EL (cell line): ENCODE measurements at places on chromosomes 4 and X.
A peak's percentile ranks its signal among the peaks of the same experiment; 100 is the strongest.

- no peak for DNase-seq
Measured at GRCh38 chr4:48187813-48188212, 53.8 kb upstream of the TXK start.

DNA sequence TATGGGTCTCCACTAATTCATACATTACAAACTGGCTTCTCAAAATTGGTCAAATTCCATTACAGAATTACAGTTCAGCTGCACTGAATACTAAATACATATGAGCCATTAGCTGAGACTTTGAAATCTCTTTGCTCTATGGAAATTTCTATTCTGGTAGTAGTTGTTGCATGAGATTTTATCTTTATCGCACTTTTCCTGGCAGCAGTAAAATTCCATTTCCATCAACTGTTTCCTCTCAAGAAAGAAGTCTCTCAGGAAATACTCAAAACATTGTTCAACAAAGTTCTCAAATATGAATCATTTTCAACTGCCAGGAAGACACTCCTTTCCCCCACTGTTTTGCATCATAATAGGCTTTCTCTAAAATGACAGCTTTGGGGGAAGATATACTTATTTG lies 51.3 kb downstream of the ATP11C start:
- DNase-seq, result peak; percentile 62

- no peak for DNase-seq
Measured at GRCh38 chrX:13366698-13367097, 46.8 kb upstream of the ATXN3L start.

DNA sequence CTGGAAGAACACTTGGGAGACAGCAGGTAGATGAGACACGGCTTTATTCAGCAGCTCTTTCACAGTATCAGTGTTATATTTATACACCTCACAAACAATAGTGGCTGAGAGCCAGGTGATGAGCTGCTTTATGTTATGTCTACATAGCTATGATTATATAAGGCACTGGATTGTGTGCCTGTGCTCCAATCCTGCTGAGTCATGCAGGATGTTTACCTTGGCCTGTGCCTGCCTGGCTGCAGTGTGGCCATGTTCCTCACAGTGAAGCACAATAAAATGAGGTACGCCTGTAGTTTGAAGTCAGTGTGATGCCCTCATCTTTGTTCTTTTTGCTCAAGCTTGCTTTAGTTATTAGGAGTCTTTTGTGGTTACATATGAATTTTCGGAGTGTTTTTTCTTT lies 31.3 kb downstream of the CXCL13 start:
- peak; percentile 53 for DNase-seq

- peak; percentile 21 for DNase-seq
Measured at GRCh38 chr4:98166025-98166730, 22.9 kb upstream of the STPG2 start.

DNA sequence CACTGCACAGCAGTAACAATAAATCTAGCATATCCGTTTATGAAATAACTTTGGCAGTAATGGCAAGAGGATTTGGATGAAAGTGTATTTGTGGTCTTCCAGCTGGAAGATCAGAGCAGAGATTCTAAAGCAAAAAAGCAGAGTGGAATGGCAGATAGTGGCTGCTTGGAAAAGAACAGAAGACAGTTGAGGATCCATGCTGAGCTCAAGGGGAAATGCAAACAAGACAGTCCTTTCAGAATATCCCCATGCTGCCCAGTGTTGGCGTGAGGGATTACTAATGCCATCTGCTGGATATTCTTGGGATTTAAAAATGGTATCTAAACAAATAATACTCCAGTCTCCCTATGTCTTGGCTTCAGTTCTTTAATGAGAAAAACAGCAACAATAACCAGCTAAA lies 629.1 kb upstream of the ATOH1 start:
- peak; percentile 2 for DNase-seq

DNA sequence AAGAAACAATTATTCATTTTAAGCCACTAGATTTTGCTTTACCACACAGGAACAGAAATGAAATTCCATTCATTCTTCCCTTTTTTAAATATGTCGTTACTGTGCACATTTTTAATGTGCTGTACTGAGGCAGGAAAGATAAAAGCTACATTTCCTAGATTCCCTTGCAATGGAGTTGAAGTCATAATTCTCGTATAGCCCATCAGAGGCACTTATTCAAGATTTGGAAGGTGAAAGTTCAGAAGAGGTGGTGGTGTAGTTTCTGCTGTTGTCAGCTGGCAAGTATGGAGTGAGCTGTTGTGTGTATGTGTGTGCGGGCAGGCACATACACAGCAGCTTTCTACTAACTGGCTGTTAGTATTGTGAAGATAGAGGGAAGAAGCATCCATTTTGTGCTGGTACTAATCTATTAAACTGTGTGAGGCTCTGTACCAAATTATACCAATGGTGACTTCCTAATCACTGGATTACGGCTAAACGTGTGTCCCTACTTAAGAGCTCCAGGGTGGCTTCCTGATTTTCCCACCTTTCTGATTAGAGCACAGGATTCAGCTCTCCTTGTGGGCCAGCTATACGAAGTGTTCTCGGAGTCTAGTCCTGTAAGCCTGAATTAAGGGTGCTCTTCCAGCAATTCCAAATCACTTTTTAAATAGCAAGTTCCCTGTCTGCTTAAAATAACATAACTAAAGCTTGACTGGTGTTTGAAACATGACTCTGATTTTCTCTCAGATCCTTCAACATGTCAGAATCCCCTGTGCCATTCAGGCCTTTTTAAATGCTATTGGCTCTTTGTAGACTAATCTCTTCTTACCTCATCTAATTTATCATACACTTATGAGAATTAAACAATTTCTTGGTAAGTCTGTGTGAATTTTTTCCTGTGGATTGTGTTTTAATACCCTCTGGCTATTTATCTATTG lies 43.8 kb downstream of the PDS5A start:
- DNase-seq, result peak; percentile 57

- no peak for DNase-seq
Measured at GRCh38 chr4:7773401-7774180, 166.1 kb downstream of the AFAP1 start.

GRCh38 chr4:14726441-14726840 lies 275.8 kb upstream of the CPEB2 start:
- DNase-seq, result no peak

DNA sequence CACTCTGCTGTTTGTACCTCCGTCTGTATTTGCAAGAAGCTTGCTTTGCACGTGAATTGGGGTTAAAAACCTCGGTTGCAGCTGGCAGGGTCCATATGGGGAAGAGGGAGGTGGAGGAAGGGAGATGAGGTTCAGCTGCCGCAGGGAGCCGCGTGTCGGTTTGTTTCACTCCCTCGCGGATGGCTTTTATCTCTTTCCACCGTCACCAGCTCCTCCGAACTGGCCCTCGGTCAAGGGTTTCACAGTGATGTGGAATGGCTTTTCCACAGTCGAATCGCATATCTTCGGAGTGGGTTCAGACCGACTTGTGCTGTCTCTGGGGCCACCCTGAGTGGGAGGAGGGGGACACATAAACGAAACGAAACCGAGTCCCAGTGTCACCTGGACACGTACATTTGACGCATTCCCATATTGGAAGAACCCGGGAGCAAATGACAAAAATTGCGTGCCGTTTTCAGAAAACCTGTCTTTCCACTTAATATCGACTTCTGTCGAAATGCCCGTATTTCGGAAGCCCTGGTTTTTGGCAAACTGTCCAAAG lies 929 bp downstream of the ZBTB33 start:
- peak; percentile 24 for DNase-seq
